T1000 (cell line): ENCODE measurements at places on chromosomes 4 and X.

DNA sequence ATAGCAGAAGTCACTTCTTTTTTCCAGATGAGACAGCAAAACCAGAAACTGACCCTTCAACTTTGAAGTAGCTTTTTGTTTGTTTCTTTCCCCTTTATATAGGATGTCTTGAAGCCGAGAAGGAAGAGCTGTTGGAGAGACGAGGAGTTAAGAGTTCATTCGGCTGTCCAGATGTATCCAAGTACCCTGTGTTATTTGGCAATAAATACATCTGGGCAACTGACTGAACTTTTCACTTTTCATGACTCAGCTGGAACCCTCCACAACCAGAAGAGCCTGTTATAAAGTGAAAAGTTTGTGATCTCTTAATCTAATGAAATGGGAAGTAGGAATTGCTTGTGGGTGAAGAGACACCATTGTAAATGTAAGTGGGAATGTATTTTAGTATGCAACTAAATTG, 131.2 kb downstream of the HTR2C start:
- DNase-seq = no peak

- DNase-seq = no peak
These were observed 98.8 kb upstream of the EGFL6 start for GRCh38 chrX:13470685-13470977.

DNA sequence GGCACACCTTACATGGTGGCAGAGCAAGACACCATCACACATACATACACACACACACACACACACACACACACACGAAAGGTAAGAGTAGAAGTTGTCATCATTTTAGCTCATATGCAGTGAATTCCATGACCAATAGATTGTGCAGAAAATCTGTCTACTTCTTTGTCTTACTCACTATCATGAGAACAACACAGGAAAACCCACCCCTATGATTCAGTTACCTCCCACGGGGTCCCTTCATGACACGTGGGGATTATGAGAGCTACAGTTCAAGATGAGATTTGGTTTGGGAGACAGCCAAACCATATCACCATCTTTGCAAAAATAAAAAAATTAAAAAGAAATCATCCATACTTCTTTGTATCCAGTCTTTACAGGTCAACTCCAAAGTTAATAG, 221.1 kb downstream of the BMPR1B start:
- DNase-seq = no peak

DNA sequence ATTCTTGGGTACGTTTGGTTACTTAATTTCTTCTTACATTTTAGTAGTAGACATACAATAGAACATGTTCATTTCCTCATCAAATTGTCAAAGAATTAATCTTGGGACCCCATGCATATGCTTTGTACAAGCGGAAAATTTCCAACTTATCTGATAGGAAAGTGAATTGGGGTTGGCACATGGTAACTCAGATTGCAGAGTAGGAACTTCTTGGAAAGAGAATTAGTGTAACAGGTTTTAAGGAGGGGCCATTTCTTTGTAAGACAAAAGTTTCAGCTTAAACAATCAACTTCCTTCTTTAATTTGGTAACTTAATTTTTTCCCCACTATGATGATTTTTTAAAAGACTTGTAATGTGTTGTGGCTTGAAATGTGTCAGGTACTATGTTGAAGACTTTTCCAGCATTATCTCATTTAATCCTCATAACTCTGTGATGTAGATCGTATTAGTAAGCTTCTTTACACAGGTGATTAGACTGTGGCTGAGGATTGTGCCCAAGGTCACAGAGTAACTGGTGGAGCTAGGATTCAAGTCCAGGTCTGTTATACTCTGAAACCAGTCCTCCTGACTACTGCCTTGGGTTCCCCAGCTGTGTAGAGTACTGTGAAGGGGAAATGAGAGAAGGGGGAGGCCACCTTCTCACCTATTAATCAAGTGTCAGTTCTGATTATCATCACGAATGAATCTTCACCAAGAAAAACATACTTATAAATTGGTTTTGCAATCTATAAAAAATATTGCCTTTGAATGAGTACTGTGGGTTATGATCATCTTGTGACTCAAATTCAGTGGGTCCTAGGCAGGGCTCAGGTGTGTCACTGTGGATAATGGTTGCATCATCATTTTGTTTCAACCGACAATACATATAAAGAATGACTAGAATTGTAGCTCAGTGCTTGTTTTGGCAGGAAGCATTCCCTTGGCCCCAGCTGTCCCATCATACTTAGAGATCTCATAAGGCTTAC, 4.3 kb downstream of the GK start:
- no peak for DNase-seq

- DNase-seq = no peak
These were observed 21.1 kb downstream of the PNMA6E start for GRCh38 chrX:153379971-153380581.
